ENCODE measurements at places on chromosomes 2 and 18.

GRCh38 chr2:43927442-43927841, 68.3 kb downstream of the LRPPRC start:
- DNase-seq = no peak

- DNase-seq = no peak
Measured at GRCh38 chr2:235115521-235115920, 163.7 kb downstream of the SH3BP4 start.

- peak; percentile 46 for DNase-seq
Measured at GRCh38 chr2:235255693-235256092, 238.2 kb upstream of the AGAP1 start.

GRCh38 chr2:186927867-186928191, 78.9 kb upstream of the ZSWIM2 start:
- DNase-seq = no peak

DNA sequence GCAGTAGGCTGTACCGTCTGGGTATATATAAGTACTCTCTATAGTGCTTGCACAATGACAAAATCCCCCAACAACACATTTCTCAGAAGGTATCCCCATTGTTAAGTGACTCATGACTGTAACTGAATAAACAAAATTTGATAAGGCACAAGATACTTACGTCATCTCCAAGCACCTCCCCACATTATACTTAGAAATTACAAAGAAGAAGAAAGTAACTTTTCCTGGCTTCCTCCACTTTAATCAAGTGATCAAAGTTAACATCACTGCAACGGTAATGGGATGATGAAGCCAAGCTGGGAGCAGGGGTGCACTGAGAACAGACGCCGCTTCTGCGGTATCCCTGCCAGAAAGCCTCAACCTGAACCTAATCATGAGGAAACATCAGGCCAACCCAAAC, 9.7 kb downstream of the TNS1 start:
- no peak for DNase-seq

GRCh38 chr2:231228223-231228622, 29.8 kb downstream of the ARMC9 start:
- no peak for DNase-seq

DNA sequence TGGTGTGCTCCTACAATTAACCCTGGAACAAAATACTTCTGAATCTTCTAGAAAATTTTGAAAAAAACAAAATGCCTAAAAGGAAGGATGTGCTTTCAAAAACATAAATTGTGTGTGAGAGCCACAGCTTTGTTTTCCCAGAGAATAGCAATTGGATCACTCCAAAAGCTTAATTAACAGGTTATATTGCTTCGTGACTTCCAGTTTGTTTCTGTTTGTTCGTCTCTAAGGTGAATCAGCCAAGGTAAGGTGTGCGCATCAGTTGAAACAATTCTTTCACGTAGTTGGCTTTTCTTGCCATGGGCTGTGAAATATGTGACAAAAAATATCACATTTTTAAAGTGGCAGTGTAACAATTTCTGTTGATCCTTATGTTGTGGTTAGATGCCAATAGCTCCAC, 90.3 kb upstream of the BARD1 start:
- DNase-seq = no peak

- DNase-seq = no peak
Measured at GRCh38 chr2:113228991-113229716, 49.6 kb downstream of the PAX8 start.

- no peak for DNase-seq
Measured at GRCh38 chr2:60394463-60394862, 159.0 kb downstream of the BCL11A start.

DNA sequence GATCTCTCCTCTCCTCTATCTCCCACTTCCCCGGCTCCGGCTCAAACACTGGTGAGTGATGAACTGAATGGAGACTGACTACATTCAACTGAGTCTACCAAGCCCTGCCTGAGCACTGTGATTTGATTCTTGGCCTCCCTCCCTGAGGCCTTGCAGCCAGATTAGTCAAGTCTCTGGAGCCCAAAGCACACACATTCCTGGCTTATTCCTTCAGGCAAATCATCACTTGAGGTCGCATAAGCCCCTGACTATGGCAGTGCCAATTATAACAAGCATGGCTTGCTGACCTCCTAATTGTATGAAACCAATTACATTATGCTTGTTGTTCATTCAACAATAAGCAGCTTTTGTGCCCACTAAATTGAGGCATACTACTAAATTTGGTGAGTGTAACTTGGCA, 34.6 kb downstream of the EFEMP1 start:
- DNase-seq = no peak

DNA sequence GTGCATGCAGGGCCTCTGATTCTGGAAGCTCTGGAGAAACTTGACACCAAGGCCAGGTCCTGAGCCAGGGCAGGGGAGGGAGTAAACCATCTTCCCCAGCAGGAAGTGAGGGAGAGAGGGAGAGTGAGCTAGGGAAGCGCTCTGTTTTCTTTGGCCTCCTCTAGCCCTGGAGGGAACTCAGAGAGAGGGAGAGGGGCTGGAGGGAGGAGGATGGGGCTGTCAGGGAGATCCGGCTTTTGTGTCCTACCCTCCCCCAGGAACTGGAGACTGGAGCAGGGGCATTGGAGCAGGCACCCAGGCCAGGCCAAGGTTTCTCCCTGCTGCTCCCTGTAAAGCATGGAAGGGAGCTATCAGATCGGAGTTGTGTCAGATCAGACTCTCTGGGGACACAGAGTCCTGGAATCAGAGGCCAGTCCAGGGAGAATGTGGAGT, 22.7 kb upstream of the PKDCC start:
- peak; percentile 67 for DNase-seq

DNA sequence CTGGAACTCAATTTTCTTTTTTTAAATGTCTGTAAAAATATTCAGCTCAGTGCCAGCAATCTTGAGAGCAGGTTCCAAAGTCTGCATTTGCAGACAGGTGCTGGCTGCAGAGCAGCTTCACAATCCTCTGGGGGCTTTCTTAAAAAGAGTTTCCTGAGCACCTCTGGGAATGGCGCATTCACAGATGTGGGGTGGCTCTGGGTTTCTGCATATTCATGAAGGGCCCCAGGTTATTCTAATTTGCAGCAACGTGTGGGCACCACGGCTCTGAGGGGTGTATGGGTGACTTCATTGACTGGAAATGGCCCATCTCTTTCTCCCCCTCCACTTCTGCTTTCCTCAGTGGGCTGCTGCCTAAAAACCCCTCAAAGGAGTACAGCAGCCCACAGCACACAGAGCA, 225.0 kb upstream of the APCDD1 start:
- no peak for DNase-seq
